MV-4-11 (cell line): ENCODE measurements at places on chromosomes 5 and 9.

- peak; percentile 81 for DNase-seq
Observed at GRCh38 chr5:102048940-102049339, 247.1 kb downstream of the SLCO4C1 start.

- DNase-seq: no peak
Observed at GRCh38 chr5:174559566-174560090, 164.8 kb upstream of the MSX2 start.

DNA sequence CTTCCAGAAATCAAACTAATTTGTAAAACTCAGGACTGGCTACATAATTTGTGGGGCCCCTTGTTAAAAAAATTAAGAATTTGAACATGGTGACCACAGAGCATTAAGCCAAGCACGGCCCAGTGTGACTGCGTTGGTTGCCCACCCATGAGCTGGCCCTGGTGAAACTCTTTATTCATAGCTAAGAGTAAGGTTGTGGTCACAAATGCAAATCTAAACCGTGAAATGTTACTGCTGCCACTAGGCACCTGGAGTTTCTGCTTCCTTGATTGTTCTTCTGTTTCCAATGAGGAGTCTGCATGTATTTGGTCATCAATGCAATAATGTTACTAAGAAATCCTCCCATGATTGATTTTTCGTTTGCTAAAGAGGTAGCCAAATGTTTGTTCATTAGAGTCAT, 4.2 kb downstream of the GCNT1 start:
- no peak for DNase-seq

- DNase-seq: no peak
Observed at GRCh38 chr5:7795306-7795705, 55.6 kb downstream of the CFAP90 start.

DNA sequence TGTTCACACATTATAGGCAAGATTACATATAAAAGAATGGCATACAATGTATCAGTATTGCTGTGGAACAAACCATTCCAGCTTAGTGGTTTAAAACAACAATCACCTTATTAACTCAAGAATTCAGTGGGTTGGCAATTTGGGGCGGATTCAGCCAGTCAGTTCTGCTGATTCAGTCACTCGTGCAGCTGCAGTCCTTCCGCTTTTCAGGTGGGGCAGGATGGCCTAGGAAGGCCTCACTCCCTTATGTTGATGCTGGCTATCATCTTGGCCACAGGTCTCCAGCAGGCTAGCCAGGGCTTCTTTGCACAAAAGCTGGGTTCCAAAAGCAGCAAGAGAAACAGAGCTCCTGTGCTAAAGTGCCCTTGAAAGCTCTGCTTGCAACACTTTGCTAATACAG, 150.6 kb downstream of the MCTP1 start:
- no peak for DNase-seq

DNA sequence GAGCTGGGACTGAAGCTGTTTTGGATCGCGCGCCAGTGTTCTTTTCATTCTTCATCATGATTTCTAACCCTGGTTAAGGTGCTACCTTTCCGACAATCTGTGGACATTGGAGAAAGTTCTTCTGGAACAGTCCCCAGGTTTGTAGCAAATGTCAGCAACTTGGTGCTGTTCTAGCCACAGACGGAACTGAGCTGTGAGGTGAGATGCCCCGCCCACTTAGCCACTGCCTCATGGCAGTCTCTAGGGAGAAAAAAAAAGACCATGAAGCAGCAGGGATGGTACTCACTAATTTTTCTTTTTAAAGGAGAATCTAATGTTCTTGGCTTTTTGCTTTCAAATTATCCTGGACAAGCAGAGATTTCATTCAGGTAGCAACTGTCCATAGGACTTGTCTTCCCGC, 72.1 kb upstream of the STK32A start:
- DNase-seq: no peak

GRCh38 chr9:94101162-94101853, 17.0 kb downstream of the PTPDC1 start:
- DNase-seq: peak; percentile 43

- no peak for DNase-seq
Observed at GRCh38 chr9:127539259-127539981, 72.7 kb upstream of the STXBP1 start.

DNA sequence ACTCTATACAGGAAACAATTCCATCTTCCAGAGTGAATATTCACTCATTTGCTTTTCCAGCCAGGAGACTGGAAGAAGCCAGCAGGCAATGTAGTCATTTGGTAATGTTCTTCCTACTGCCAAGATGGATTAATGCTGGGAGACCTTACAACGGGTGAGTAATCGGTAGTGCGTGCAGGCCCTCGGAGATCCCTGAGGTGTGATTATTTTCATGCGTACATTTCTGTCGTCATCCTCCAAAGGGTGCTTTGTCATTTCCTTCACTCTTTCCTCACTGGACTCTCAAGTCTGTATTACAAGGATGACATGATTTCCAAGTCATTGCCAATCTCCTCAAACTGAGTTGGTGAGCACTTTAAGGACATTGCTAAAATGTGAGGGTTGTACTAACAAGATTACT, 263.5 kb downstream of the CWC27 start:
- no peak for DNase-seq

DNA sequence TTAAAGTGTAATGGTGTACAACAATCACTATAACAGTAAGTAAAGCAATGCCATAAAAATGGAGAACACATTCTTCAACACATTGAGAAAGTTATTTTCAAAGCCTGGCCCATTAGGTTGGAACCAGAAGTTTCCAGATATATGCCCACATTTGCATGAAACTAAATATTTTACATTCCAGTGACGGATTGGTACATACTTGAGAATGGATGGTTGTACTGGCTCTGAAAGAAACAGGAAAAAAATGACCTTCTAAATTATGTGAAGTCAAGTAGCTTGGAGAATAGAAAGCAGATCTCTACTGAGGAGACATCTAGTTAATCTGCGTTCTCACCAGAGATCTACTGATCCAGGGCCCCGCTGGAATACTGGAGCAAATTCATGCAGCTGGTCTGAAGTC, 1037.0 kb downstream of the NR2F1-AS1 start:
- no peak for DNase-seq

DNA sequence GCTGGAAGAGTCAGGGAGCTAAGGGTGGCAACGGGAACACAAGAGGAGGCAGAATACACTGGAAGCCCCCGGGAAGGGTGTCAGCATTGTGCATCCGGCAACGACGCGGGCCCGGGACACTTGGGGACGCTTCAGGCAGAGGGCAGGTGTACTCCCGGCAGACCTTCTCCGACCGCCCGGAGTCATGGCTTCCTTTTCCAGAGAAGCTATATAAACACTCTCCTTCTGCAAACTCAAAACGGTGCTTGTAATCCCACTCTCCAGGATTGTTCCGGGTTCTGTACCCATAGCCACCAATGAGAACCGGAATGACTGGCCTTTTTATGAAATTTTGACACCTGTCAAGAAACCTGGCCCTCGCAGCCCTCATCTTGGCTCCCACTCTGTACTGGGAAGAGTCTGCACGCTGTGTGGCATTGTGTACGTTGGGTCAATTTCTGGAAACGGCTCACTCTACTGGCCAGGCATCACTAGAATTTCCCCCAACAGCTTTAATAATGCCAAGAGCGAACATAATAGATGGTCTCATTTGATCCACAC, 462 bp upstream of the MCC start:
- DNase-seq: no peak

GRCh38 chr5:160976181-160976580, 124.2 kb upstream of the ATP10B start:
- no peak for DNase-seq

GRCh38 chr9:114824110-114824509, 18.3 kb upstream of the TNFSF15 start:
- no peak for DNase-seq

DNA sequence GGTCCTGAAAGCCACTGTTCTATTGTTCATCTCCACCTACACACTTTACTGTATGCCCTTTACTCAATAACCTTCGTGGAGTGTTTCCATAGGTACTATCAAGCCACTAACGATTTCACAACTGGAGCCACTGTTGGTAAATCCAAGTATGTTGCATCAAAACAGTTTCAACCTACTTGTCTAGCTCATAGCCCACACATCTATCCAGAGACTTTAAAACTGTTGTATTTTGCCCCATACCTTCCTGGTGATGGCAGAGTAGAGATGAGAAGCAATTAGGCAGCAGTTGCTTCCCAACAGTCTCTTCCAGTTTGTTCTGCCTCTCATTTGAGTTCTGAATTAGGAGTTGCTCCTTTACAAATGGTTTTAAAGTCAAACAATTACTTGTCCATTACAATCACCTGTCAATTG, 607 bp downstream of the FAXDC2 start:
- DNase-seq: peak; percentile 48

DNA sequence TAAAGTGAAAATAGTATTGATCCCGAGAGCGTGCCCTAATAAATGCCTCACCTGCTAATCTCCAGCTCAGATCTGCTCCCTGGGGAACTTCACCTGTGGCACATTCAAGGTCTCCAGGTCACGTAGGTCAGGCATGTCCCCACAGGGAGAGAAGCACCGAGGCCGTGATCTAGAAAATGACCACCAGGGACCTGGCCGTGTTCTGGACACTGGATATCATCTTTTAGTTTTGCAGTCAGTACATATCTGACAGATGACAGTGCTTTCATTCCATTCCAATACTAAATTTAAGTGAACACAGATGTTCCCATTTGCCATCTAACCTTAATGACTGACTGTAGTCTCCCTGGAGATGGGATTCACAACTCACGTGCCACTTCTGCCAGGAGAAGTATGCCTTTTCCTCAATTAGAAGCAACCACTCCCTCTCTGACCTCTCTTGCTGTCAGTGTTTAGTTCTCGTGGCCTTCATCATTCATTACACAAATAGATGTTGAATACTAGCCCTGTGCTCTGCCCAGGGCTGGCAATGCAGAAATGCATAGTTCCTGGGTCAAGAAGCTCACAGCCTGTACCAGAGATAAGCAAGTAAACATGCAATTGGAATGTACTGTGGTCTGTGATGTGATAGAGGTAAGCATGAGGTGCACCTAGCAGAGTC, 276.5 kb downstream of the NTRK2 start:
- DNase-seq: no peak

- DNase-seq: no peak
Observed at GRCh38 chr9:130149654-130150286, 22.4 kb upstream of the NCS1 start.

DNA sequence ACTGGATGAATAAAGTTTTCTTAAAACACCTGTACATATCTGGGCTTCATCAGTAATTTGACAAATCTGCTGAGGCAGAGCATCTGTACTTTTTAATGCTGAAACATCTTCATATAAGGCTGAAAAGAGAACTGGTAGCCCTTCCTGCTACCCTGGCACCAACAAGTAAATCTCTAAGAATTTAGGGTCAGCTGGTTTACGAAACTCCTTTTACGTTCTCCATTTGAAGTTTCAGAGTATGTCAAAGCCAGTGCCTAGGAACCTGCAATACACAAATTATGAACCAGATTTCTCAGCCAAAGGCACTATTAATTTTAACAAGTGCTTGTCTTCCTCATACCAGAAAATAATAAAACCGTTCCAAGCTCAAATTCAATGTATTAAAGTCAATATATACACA, 3.8 kb downstream of the ZFAND5 start:
- peak; percentile 31 for DNase-seq

DNA sequence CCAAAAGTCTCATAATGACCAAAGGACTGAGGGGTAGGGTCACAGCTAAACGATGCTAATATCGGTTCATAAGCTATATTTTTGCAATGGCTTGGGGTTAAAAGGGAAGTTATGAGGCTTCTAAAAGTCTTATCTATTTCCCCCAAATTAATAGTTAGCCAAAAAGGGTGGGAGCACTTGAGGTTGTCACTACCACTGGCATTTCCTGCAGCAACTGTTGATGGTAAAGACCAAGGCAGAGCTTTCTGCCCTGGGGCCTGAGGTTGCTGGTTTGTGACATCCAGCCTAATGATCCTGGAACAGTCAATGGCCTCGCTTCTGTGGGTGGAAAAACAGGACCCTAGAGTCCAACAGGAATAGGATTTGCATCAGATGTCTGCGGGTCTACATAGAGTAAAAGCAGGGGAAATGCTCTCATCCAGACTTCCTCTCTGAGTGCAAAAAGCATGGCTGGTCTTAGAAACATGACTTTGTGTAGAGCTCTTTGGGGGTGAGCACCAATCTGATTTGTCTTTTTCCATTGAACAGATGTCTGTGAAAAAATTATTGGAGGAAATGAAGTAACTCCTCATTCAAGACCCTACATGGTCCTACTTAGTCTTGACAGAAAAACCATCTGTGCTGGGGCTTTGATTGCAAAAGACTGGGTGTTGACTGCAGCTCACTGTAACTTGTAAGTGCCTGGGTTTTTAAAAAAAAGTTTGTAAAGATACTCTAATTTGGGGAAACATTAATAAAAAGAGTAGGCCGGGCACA, 2.7 kb downstream of the GZMA start:
- peak; percentile 39 for DNase-seq

DNA sequence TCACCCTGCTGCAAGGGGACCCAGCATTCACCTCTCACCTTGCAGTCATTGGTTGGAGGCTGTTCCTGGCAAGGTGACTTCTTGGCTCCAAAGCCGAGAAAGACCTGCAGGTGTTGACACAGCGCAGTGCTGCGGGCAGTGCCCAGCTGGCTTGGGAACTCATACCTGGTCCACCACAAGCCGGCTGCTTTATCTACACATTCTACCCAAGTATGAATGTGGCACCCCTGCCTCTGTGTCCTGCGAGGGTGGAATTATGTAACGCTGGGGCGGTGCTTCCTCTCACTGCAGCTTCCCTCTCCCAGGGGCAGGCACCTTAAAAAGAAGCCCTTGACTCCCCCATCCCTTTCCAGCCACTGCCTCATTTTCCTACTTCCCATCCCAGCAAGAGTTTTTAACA, 2.5 kb upstream of the ZMYND19 start:
- peak; percentile 10 for DNase-seq

GRCh38 chr9:69444791-69445190, 119.8 kb downstream of the ENTREP1 start:
- no peak for DNase-seq

DNA sequence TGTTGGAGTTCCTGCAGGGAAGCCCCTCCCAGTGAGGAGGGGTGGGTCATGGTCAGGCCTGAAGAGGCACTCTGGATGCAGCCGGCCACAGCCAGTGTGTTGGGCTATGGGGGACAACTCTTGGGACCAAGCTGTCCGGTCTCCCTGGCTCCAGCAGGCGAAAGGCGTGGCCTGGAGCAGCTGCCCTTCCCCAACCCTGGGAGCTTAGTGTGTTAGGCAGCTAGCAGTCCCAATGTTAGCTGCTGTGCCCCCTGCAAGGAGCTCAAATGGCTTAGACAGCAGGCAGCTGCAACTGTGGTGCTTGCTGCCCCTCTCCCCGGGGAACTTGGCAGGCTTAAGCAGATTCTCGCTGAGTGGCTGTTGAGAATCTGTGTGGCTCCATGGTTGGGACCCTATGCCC, 67.5 kb upstream of the ACTBL2 start:
- DNase-seq: no peak

DNA sequence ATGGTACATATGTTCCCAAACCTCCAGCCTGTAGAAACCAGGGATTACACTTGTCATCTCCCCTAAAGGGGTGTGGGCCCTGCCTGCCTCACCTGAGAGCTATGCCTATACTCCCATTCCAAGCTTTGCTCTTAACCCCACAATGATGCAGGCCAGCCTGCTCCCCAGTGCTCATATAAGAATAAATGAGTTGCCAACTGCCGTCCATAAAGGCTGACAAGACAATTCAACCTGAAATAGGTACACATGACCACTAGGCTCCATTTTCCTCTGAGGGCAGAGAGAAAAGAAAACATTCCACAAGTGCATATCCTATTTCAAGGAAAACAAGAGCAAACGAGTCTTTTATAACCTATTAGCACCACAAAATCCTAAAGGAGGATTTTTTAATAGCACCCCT, 28.4 kb downstream of the SKP1 start:
- DNase-seq: no peak

GRCh38 chr9:134407121-134407779, 81.0 kb downstream of the RXRA start:
- peak; percentile 97 for DNase-seq
